ENCODE measurements at places on chromosomes 13 and 19. TPM values are rescaled to one million over a fixed set of nuclear protein-coding genes. Genes with fewer than 3 reads are reported as not detected.

DNA sequence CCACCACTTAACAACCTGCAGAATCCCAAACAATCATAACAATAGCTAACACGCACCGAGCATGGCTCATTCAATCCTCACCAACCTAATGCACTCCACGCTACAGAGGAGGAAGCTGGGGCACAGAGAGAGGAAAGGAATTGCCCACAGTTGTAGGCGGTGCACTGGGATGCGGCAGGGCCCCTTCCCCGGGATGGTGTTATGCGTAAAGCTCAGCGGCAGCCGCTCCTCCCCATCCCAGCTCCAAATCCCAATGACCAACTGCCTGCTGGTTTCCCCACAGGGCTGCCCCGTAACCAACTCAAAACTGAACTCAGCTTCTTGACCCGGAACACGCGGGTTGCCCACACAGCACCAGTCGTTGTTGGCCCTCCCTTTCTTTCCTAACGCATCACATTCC, 42.2 kb downstream of the SERP2 start:
- no peak for DNase-seq

- no peak for DNase-seq
Measured at GRCh38 chr19:46133101-46133627, 8.7 kb upstream of the IGFL3 start.

GRCh38 chr19:11102944-11103343, 13.7 kb downstream of the LDLR start:
- no peak for DNase-seq

DNA sequence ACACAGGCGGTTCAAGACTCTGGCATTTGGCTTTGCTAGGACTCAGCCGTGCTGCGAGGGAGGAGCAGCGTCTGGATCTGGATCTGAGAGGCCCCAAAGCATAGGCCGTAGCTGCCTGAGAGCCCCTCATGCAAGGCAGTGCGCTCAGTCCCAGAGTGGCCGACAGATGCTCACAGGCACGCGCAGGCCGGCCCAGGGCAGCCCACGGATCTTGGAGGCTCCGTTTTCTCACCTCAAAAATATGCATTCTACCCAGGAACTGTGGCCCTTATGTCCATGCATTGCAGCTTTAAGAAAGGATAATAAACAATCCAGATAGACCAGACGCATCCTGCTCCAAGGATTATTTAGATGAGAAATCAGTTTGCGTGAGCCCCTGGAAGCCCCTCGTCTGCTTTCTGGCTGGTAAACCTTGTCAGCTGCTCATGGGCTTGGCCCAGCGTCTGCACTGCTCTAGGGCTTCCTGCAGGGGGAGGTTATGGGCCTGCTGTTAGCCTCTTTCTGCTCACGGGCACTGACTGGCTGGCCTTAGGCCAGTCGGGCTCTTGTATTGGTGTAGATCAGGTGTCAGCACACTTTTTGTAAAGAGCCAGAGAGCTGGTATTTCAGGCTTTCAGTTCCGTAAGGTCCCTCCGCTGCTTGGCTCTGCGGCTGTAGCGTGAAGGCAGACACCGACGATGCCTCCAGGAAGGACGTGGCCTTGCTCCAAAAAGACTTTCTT, 24.2 kb downstream of the TEX29 start:
- no peak for DNase-seq

DNA sequence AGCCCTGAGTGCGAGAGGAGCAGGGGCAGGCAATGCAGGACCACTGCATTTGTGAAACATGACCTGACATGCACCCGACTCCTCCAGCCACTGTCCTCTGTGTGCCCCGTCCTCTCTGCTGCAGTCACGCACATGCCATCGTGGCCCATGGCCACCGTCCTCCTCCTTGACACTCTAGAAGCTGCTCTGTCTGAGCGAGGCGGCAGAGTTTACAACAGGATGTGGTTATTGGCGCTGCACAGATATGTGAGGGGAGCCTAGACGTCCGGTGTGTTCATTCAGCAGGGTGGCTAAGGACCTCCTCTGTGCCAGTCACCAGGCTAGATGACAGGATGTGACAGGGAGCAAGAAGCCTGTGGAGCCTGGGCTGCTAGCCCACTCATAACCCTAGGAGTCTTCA, 277.8 kb downstream of the FOXO1 start:
- no peak for DNase-seq

- DNase-seq: no peak
Measured at GRCh38 chr19:4518345-4519171, at the start of gene PLIN4. Gene PLIN4, minus strand, starts transcription at chr19:4518486. Its CDS starts 214 bp downstream, at chr19:4518272.

RNF113B gene
- not detected for total RNA-seq

ING1 gene
- total RNA-seq: 17.4 TPM
